Activated T-helper 9 cell treated with anti-CD3 and anti-CD28 coated beads, Interleukin-2, amount 50 U/mL, for 16 hours (primary cell): ENCODE measurements at places on chromosomes 2 and 18.

DNA sequence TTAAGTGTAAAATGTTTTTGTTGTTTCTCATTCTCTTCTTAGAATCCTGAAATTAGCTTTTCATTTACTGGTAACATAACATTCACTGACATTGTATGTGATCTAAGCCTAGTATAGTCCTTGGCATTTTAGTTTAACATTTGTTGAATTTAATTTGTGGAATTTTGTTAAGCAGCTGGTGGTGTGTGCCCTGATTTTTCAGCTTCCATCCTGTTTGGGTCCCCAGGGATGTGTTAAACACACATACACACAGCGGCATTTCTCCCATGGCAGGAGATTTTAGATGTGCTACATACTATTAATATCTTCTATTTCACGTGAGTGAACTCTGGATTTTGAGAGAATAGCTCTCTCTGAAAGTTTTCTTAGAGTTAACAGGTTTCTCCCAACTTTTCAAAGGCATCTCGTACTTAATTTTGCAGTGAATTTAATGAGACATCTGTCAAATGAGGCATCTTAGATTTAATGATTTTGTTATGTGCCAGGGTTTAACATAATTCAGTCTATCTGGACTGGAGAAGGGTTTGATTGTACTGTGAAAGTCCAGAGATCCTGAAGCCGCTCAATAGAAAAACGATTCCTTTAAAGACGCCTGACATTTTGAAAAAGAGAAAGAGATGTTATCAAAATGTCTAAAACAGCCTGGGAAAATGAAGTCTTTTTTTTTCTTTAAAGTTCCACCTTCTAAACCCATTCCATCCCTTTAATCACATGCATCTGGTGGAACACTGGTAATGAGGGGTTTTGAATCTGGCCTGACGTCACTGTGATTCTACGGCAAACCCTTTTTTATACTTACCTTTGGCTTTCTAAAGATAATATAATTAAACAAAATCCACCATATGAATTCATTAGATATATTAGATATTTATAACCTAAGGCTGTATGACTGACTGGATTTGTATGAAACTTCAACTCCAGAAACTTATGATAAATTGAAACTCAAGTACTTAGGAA, 6.8 kb downstream of the PHLPP1 start:
- no peak for DNase-seq

DNA sequence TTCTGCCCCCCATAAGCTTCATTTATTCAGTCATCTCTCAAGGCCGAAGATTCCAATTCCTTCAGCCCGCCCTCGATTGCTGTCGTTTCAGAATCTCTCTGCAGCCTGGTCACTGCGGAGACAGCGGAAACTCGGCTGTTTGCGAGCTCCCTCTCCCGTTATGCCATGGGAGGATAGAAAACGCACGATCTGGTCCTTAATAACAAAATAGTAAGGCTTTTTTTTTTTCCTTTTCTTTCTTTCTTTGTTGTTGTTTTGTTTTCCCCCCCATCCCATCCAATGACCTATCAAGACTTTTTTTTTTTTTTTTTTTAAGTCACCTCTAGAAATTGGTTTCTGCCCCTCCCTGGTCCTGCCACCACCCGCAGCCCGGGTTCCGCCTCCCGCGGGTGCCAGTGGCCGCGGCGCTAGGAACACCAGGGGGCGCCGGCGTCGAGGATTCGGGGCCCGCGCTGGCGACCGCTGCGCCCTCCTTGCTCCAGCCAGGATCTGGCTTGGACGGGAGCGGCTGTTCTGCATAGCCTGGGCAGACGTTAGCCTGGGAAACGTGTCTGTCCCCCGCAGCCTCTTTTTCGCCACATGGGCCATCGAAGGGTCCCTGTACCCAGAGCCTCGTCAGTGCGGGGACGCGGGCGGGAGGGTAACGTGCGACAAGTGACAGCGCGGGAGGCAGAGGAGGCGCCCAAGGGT, 10.1 kb downstream of the CPLX4 start:
- DNase-seq, result peak; percentile 54

DNA sequence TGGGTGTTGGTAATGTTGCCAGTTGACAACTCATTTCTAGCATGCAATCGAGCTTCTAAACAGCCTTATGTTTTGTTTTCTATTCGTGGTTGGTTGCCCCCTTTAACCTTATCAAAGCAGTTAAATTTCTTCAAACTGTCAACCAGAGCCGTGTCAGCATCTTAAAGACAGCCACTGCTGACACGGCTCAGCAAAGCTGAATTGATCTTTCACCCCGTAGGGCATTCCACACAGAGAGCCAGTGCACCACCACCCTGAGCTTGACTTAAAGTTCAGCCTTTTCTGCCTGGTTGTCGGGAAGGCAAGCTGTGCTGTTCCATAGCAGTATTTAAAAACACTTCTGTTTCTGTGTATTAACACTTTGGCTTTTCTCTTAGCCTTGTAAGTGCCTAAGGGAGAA, 355.0 kb upstream of the CHST9 start:
- no peak for DNase-seq

DNA sequence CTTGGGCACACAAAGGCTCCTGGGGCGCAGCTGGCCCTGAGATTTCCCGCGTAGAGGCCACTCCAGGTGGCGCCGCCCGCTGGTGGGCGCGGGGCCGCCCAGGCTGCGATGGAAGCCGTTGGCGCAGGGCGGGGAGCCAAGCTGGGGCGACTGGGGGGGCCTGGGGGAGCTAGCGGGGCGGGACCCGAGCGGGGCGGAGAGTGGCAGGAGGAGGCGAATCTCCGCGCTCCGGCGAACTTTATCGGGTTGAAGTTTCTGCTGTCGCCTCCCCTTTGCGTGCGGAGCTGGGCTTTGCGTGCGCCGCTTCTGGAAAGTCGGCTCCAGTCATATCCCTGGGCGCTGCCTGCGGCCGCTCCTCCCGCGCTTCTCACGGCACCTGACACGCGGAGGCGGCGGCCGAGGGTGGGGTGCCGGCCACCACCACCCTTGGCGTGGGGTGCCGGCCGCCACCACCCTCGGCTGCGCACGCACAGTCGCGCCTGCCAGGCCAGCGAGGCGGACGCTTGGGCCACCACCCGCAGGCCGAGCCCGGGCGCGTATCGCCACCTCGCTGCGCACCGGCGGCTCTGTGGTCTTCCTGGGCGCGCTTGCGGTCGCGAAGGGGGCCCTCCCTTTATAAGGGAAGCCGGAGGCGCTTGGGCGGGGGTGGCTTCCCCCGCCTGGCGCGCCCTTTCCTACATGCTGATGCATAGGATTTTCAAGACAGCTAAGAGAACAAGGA, 919 bp upstream of the CYP1B1 start:
- peak; percentile 39 for DNase-seq

GRCh38 chr2:19979932-19980331, 10.0 kb downstream of the WDR35 start:
- no peak for DNase-seq

DNA sequence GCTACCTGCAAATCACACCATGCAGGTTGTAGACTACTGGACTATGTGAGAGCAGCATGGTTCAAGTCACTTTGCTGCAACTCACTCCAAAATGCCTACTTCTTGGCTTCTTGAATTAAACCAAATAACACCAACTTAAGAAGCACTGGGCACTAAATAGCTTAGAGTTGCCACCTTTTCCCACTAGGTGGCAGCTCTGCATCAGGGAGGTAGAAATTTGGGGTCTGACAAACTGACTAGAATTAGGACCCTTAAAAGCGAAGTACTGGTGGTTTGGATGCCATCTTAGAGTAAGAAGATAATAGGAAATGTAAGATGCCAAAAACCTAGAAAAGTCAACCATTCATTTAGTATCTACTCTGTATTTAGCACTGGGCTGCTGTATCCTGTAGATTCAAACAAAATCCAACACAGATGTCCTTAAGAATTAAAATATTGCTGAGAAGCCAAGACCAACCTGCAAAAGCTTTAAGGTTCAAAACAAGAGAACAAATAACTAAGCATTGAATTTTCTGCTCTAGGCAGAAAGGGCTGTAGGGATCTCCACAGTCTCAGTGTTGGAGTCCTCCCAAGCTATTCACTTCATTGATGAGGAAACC, 65.5 kb downstream of the CCBE1 start:
- DNase-seq, result no peak

- no peak for DNase-seq
These were observed 9.6 kb downstream of the SNTG2 start for GRCh38 chr2:960061-960736.

DNA sequence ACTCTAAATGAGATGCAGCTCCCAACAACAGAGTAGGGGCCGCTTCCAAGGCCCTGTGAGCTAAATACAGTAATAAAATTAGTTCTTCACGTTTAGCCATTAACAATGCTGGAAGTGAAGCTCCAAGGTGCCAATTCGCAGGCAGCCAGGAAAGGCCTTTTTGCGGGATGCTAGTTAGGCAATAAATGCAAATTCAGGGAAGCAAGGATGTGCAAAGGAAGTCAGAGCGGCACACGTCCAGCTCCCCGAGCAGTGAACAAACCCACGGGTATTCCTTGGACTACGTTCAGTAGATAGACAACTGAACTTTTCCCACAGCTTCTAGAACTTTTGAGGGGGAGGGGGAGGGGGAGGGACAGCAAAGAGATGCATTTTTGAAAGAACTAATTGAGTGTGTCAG, 6.9 kb downstream of the ZNF516 start:
- DNase-seq, result no peak

GRCh38 chr2:67574230-67574629, 177.1 kb downstream of the ETAA1 start:
- no peak for DNase-seq
